ENCODE measurements at places on chromosomes 1 and 21.

DNA sequence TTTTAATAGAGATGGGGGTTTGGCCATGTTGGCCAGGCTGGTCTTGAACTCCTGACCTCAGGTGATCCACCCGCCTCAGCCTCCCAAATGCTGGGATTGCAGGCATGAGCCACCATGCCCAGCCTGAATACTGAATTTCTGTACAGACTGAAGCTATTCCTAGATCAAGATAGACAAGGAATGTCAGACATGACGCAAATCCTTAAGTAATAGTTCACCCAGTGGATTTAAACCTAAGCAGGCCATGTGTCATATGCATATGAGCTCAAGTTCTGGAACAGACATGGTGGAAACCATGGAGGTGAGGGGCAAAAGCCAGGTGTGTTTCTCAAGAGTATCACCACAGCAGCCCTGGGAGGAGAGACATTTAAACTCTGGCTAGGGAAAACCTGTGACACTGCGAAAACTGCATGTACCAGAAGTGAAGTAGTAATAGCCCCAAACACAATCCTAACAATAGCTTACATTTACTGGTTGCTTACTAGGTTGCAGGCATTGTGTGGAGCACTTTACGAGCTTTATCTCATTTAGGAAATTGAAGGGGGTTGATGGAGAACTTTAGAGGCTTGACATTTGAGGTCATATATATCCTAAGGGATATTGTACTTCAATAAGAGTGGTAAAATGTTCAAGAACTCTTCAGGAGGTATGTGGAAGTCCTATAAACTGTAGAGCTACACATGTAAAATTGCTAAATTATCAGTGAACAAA lies 31.7 kb upstream of the MAN1A2 start:
- no peak for DNase-seq

DNA sequence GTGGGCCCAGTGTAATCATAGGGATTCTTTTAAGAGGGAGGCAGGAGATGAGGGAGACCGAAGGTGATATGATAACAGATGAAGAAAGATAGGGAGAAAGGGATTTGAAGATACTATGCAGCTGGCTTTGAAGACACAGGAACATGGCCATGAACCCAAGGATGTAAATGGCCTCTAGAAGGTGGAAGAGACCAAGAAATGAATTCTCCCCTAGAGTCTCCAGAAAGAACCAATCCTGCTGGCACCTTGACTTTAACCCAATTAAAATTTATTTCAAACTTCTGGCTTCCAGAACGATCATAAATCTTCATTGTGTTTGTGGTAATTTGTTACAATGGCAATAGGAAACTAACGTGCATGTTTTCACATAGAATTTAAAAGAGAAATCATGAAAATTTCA lies 95.0 kb upstream of the GORAB start:
- DNase-seq, result no peak

DNA sequence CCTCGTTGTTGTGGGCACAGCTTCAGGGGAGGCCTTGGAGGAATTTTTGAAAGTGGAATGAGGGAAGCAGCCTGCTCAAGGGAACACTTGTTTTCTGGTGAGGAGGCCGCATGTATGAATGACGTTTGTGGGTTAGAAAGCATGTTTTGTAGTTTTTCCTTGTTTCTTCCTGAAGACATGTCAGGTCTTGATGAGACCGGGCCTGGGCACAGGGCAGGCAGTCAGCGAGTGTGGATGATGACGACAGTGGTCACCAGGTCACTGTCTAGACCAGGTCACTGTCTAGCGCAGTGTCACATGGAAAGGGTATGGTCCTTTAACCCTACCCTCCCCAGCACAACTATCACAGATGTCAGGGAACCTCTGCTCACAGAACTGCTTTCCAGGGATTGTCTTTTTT lies 7.3 kb downstream of the PSEN2 start:
- DNase-seq, result no peak

DNA sequence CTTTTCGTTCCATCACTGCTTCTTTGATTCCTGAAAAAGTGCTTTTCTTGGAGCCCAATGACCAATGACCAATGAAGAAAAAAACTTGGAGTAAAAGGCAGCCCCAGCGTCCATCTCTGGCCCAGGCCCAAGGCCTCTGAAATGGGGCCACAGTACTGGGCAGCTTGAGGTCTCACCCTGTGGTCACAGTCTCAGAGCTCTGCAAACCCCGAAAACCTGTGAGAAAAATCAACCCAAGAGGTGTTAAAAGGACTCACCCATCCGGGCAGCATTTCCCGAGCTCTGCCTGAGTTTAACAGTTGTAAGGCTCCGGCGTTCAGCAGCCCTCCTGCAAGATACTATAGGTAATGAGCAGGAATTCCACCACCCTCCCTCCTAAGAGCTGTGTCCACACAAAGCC lies 2.1 kb upstream of the EFHD2 start:
- no peak for DNase-seq

DNA sequence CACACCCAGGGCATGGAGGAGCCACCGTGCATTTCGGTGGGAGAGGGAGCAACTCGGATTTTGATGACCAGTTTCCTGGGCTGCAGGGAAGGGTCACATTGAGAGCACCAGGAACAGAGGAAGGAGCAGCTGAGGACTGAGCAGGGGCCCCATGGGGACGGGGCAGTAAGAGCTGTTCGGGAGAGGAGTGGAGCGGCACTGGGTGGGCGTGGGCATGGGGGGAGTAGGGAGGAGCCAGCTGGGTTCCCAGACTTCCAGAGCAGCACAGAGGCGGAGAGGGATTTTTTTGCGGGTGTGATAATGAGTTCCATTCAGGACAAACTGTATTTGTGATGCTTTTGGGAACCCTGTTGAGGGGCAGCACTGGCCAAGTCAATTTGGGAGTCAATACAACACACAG lies 17.4 kb upstream of the GPR153 start:
- DNase-seq, result no peak

- DNase-seq, result no peak
Observed at GRCh38 chr1:208917723-208918122, 665.8 kb upstream of the CAMK1G start.

- no peak for DNase-seq
Observed at GRCh38 chr1:164725401-164725800, 166.4 kb downstream of the PBX1 start.

DNA sequence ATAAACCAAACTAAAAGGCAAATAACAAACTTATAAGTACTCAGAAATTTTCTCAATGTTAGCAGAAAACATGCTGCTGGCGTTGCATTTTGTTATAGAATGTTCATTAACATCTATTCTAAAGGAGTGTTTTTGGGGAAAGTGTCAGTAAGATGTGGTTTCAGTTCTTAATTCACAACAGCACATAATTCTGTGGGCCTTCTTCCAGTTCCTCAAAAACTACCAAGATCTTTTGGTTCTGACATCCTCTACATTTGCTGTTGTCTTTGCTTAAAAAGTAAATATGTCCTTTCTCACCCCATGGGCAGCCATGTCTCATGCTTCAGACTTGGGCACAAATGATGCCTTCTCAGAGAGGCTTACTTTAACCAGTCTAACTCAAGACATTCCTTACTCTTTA lies 152.5 kb downstream of the CDC7 start:
- no peak for DNase-seq
